ENCODE measurements at places on chromosomes 1 and 21.

DNA sequence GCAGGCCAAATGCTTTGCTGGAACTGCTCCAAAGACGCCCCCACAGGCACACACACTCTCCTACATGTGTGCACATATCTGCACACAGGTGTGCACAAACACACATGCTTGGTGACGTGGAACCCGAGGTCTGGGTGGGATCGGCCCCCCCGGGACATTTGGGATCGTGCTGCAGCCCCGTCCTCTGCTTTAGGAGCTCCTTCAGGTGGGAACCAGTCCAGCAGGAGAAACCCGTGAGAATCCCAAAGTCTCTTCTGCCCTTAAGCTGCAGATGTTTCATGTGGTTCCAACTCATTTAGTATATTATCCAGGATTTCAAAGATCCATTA, 38.6 kb downstream of the UBE2G2 start:
- DNase-seq = no peak

DNA sequence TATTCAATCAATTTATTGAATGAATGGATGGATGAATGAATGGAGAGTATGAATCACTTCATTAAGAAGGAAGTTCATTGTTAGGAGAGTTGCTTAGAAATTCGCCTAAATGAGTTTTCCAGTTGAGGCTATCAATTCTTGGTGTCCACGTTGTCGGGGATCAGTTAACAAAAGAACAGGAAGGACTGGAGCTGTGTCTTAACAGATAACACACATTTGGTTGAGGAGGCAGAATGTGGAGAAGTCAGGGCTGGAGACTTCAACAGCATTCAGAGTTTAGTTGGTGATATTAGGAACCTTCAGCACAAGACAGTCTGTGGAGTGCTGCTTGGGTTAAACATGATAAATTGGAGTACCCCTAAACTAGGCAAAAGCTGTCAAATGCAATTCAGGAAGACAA, 33.7 kb downstream of the ZBTB18 start:
- DNase-seq = no peak

DNA sequence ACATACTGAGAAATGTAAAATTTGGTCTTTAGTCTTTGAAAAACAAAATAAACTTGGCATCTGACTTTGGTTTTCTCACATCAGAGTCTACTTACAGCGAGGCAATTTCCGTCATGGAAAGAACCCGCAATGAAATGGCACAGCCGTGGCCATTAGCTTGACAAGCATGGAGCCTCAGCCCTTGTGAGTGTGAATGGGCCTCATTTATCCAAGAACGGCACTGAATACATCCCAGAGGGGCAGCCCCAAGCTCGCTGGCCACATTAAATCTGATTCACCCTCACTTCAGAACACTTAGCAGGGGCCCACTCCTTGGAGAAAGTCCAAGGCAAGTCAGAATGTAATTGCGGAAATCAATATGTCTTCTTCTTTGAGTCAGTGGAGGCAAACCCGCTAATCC, 64.8 kb downstream of the ERG start:
- DNase-seq = no peak

DNA sequence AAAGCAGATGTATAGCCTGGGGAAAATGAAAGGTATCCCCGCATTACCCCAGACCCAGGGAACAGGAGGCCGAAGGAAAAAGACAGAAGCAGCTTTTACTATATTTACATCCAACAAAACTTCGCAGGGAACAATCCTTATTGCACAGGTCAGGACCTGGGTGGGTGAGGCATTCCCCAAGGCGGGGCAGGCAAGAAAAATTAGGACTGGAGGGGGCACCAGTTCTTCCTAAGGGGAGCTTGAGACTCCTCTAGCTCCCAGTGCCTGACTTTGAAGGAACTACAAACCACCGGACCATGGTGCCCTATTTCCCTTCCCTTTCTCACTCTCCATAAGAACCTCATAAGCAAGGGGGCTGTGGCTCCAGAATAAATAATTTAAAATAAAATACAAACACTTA, 6.7 kb upstream of the GATAD2B start:
- no peak for DNase-seq

DNA sequence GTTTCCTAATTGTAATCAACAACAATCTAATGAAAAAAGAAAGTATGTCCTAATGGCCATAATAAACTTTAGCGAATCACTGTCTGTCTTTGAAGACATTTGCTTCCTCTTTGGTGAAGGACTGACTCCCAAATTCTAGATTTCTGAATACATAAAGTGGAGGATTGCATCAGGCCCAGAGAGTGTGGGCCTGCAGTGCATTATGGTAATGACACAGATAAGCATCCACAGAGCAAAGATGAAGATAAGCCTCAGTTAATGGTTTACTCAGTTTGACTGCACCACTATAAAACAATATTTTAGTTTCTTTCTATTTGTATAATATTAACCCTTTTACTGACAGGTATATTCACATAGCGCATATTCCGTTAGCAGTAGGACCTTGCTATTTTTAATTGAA, 365.5 kb downstream of the KCTD3 start:
- no peak for DNase-seq
